ENCODE measurements at places on chromosomes 3 and 15. TPM values are rescaled to one million over a fixed set of nuclear protein-coding genes. Genes with fewer than 3 reads are reported as not detected.

GRCh38 chr15:71472566-71472965 is 337.8 kb upstream of the NR2E3 start:
- DNase-seq, result no peak

GRCh38 chr3:53700441-53700840 is 145.8 kb downstream of the CHDH start:
- DNase-seq, result no peak

- DNase-seq, result no peak
These were observed 37.6 kb downstream of the SCN5A start for GRCh38 chr3:38611866-38612265.

DNA sequence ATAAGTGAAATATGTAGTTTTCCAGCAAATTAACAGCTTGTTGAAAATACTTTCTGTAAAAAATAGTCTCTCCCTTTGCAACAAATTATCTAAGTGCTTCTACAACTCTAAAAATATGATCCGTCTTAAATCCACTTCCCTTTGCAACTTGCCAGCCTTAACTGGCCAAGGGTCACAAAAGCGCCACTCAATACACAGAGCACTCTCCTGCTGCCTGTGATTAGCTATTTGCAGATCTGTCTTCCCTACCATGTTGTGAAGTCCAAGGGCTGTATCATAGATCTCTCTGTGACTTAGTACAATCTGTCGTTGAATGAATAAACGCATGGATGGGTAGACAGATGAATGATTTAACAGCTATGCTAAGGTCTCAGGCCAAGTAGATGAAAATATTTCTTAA is 76.2 kb downstream of the ITGB5 start:
- DNase-seq, result no peak

The MINAR1 gene
- 43.8 TPM for total RNA-seq

The TNFAIP8L3 gene
- 1.1 TPM for total RNA-seq

The IQCF5 gene
- total RNA-seq, result not detected

The MGLL gene
- 39.4 TPM for total RNA-seq
